Muscle of back (tissue), 13 donors: ENCODE measurements at places on chromosomes 12 and 14. TPM values are rescaled to one million over a fixed set of nuclear protein-coding genes. Genes with fewer than 3 reads are reported as not detected.

- DNase-seq = peak; percentile 97
Observed at GRCh38 chr12:120234643-120235368, 30.7 kb downstream of the PXN start.

The AJUBA gene
- 30.5 TPM for polyA plus RNA-seq

The STAC3 gene
- polyA plus RNA-seq = 296 TPM

The PTGDR gene
- polyA plus RNA-seq = 0.23 TPM

DNA sequence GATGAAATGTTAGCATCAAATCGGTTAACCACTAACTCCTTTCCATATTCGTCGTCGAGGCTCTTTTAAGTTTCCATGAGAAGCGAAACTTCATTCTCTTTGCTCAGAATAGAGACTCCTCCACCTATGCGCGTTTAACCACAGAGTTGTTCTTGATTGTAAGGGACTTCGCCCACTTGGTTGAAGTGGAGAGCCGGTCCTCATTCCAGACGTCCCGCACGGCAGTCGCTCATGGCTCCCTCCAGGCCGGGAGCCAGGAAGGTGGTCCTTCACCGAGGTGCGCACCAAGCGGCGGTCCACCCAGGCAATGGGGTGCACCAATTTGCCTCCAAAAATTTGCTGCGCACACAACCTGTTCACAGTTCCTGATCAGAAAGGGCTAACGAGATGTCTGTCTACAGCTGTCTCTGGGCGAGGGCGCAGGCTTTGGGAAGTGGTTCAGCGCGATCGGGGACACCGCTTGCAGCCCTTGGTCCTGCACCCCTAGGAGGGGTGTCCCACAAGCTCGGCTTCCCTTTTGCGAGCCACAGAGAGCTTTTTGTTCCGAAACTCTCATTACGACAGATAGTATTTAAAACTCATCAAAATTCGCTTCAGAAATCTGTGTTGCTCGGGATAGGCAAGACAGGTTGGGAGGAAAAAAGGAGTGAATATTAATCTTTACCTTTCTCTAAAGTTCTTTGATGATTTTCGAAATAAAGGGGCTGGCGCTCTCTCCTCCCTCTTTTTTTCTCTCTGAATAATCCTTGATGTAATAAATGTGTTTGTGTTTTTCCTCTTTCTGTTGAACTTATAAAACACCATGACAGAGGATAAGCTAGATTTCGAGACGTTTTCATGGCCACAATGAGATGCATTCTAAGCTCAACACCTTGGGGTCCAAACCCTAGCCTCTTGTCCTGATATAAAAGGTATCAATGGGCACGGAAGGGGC is 6.4 kb upstream of the ALX1 start:
- DNase-seq = no peak
